Left renal pelvis (tissue), 4 donors: ENCODE measurements at places on chromosomes 2 and 18.

DNA sequence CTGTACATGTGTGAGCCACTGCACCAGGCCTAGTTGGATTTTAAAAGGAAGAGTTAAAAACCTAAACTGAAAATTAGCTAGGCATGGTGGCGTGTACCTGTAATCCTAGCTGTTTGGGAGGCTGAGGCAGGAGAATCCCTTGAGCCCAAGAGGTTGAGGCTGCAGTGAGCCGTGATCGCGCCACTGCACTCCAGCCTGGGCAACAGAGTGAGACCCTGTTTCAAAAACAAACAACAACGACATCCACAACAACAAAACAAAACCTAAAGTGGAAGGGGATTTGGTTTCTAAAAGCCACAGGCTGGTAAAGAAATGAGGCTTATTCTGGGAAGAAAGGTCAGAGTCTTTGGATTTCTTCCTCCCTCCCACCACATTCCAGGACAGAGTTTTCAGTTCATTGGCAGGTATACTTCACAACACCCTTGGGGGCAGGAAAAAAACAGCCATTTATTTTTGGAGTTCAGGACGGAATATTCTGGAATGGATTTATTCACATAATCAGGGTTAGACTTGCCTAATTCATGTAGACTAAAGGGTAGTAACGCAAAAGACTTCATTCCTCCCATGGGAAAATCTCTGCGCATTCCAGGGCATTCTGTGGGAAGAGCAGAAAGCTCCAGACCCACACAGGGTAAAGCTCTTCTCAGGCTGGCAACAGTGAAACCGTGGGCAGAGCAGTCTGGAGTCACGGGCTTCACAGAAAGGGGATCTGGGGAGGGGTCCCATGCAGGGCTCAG lies 34.9 kb downstream of the TEX44 start:
- DNase-seq: no peak

- no peak for DNase-seq
Observed at GRCh38 chr18:46426021-46426678, 230.9 kb downstream of the LOXHD1 start.

GRCh38 chr2:101831351-101831865 lies 133.9 kb downstream of the MAP4K4 start:
- no peak for DNase-seq

DNA sequence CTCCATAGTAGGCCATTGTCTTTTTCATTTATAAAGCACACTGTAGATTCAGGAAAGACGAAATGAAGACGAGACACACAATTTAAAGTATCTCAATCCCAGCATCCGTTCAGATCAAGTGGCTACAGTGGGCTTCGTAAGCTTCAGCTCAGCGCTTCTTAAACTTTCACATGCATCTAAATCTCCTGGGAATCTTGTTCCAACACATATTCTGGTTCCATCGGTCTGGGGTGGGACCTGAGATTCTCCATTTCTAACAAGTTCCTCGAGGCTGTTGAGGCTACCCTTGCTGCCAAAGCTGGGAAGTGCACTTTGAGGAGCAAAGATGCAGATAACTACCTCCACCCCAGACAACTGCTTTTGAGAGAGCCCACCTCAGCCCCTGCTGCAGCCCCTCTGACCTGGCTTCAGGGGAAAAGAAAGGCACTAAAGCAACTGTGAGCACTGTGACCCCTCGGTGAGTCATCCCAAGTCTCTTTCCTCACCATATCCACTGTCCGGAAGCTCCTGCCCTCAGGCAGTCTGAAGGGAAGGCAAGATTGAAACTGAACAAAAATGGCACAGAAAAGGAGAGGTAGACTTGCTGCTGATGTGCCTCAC lies 201.1 kb upstream of the FBXO11 start:
- DNase-seq: no peak

- no peak for DNase-seq
Observed at GRCh38 chr18:6279308-6279707, 135.4 kb downstream of the L3MBTL4 start.

- no peak for DNase-seq
Observed at GRCh38 chr18:78145096-78145495, 834.5 kb upstream of the SALL3 start.

- DNase-seq: no peak
Observed at GRCh38 chr2:82215212-82215611, 1910.7 kb upstream of the LRRTM1 start.

- DNase-seq: no peak
Observed at GRCh38 chr2:9637330-9637729, 6.5 kb upstream of the YWHAQ start.

DNA sequence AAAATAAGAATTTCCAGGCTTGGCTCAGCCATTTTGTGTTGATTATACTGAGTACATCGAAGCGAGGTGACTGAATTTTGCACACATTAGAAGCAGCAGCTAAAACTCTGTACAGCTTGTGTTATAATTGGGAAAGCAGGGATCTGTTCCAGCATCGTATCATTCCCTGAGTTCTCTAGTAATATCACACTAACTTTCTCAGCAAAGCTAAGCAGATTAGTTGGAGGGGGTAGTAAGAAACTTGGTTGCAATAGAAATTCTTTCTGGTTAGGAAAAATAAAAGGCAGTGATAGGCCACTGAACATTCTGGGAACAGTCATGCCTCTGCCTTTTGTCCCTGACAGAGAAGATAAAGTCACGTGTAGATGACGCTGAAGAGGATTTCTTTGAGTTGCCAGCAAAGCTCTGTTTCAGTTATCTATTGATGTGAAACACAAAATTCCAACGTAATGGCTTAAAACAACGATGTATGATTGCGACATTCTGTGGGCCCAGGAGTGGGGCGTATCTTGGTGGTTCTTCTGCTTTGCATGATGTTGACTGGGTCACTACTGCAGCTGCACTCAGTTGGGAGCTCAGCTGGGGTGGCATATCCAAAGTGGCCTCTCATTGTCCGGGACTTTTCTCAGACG lies 202.1 kb upstream of the MEX3C start:
- no peak for DNase-seq

DNA sequence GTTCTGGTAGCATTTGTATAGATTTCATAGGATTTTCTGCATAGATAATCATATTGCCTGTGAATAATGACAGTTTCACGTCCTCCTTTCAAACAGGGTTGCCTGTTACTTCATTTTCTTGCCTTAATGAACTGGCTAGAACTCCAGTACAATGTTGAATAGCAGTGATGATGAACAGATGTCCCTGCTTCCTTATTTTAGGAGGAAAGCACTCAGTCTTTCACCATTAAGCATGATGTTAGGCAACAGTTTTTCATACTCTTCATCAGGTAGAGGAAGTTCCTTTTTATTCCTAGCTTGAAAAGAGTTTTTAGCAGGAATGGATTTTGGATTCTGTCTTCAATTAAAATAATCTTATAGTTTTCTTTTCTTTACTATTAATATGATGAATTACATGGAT lies 39.7 kb downstream of the C2orf76 start:
- DNase-seq: no peak

DNA sequence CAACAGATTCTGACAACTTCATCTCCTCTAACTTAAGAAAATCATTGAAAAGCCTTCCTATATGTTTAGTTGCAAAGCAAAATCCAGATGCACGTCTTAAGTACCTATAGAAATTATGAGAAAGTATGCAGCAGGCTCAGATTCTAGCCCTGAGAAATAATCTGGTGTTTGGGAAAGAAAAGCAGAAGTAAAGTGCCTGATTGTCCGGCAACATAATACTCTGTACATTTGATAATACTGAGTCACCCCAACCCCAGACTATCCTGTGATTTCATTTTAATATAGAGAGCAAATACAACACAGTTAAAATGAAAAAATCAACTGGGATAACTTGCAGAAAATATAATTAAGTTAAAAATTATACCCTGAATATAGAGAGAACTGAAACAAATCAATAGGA lies 13.5 kb downstream of the RFX8 start:
- no peak for DNase-seq

GRCh38 chr2:216657086-216657855 lies 24.1 kb downstream of the IGFBP2 start:
- DNase-seq: no peak

DNA sequence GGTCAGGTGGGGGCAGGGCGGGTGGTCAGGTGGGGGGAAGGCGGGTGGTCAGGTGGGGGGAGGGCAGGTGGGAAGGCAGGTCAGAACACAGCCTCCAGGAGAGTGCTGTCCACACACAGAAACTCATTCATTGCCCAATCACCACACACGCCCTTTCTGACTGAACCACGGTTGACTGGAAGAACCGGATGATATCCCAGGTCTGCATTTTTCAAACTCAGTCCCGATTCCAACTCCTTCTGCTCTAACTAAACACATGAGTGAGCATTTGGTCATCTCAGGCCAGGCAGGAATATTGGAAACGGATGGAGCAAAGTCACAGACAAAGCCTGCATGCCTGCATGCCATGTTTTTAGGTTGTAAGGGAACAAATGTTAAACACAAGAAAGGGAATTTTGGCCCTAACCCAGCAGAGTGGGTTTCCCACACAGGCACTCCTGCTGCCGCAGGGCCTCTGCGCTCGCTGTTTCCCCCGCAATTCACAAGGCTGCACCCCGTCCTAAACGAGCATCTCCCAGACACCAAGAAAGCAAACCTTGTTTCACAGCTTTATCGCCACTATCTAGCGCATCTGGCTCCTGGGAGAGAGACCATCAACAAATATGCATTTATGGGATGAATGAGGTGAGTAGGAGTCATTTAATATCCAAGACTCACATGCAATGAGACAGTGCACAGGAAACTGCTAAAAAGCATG lies 100.1 kb downstream of the ZNF516 start:
- DNase-seq: no peak
